ENCODE measurements at places on chromosomes 5 and 9. TPM values are rescaled to one million over a fixed set of nuclear protein-coding genes. Genes with fewer than 3 reads are reported as not detected.

- DNase-seq, result no peak
Measured at GRCh38 chr5:175575301-175575700, 82.6 kb upstream of the HRH2 start.

- no peak for DNase-seq
Measured at GRCh38 chr9:123480791-123481190, 124.8 kb downstream of the CRB2 start.

Gene OR1J2
- not detected for total RNA-seq

DNA sequence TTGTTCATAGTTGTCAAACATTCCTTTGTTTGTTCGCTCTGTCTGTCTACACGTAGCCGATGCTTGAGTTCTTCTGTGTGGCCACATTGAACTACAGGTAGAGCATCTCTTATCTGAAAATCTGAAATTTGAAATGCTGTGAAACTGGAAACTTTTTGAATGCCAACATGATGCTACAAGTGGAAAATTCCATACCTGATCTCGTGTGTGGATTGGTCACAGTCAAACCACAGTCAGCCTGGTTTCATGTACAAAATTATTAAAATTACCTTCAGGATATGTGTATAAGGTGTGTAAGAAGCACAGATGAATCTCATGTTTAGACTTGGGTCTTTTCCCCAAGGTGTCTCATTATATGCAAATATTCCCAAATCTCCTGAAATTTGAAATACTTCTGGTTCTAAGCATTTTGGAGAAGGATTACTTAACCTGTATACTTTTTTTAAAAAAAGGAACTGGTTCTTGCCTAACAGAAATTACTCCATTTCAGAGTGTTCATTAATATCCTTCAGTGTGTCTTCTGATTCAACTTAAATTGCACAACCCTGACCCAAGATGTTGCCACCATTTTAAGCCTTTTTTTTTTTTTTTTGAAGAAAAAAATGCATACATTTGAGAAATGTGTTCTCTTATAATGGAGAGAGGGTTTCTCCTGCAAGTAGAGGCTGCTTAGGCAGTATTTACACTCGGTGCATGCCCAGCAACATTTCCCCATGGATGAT lies 254.3 kb downstream of the MAST4 start:
- DNase-seq, result no peak

- DNase-seq, result no peak
Measured at GRCh38 chr9:93635186-93636107, 59.1 kb downstream of the PHF2 start.

Gene SPAAR
- total RNA-seq, result not detected

- no peak for DNase-seq
Measured at GRCh38 chr5:100654895-100655294, 119.7 kb downstream of the FAM174A start.

GRCh38 chr9:113511047-113511521 lies 47.6 kb downstream of the RGS3 start:
- DNase-seq, result peak; percentile 54

DNA sequence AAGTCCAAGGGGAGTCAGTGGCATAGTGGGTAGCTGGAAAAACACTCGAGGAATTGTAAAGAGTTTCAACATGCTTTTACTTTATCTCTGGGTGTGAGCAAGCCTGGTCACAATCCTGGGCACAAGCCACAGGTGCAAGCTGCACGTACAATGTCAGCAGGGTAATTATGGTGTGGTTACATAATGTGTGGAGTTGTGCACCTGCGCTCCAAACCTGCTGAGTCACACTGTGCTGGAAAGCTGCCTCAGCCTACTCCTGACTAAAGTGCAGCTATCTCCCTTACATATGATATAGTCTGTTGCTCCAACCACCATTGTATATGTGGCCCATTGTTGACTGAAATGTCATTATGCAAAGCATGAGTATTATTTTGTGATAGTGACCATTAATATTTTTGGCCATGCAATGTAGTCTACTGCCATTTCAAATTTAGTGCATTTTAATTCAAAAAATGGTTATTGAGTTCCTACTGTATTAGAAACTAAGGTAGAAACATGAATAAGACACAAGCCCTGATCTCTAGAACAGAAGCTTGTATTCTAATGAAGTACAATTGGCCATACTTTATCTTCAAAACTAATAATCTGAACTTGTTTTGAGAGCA lies 160.9 kb upstream of the SLC30A5 start:
- DNase-seq, result peak; percentile 11

Gene TLR4
- total RNA-seq, result 5.9 TPM

Measured in Caki2 (cell line).